ENCODE measurements at places on chromosomes 12 and 14.
A peak's percentile ranks its signal among the peaks of the same experiment; 100 is the strongest.

DNA sequence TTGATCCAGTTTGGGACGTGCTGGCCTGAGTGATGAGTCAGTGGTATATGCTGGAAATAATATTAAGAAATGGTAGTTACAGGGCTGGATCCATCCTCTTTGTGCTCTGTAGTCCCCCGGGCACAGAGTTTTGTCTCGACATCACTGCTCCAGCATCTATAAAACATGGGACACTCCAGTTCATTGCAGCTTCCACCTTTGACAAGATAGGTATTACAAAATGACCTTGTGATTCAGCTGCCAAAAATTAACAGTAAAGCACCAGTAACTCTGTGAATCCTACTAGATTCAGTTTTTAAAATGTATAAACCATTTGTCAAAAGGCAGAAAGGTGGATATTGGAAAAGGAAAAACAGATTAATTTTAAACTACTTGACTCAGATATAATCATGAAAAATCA lies 14.6 kb upstream of the GNG2 start:
- no peak for DNase-seq

- DNase-seq = no peak
Measured at GRCh38 chr12:14313379-14314138, 51.9 kb upstream of the ATF7IP start.

- peak; percentile 71 for DNase-seq
Measured at GRCh38 chr12:85279449-85280164, 413 bp upstream of the ALX1 start.

- DNase-seq = no peak
Measured at GRCh38 chr14:74918380-74918779, 4.7 kb downstream of the RPS6KL1 start.

- no peak for DNase-seq
Measured at GRCh38 chr14:54647378-54647777, 80.5 kb downstream of the SAMD4A start.

DNA sequence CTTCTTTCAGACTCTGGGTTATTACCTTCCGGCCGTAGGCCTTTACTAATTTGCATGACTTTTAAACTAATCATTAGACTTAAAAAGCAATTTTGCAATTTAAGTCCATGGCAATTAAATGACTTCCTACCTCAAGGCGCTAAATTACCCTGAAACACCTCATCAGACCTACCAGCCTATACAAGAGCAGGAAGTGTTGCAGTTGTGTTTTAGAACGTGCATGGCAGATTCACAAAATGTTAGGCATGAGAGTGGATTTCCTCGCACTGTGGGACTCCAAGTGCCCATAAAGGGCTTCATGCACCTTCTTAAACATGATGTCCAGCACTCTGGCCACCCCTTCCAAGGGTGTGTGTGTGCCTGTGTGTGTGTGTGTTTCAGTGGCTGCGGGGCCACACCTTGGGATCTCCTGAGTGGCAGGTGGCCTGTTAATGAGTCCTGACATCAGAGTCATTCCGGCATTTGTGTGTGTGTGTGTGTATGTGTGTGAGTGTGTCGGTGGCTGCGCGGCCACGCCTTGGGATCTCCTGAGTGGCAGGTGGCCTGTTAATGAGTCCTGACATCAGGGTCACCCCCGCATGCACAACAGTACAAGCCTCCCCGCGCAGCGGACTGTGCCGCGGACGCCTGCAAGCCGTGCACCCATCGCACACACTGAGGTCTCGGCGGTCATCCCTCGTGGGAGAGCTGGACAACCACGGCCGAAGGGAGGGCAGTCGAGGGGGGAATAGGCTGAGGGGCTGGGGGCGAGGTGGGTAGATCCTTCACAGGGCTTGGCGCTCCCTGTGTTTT lies 900 bp downstream of the C2CD5 start:
- DNase-seq = peak; percentile 59

DNA sequence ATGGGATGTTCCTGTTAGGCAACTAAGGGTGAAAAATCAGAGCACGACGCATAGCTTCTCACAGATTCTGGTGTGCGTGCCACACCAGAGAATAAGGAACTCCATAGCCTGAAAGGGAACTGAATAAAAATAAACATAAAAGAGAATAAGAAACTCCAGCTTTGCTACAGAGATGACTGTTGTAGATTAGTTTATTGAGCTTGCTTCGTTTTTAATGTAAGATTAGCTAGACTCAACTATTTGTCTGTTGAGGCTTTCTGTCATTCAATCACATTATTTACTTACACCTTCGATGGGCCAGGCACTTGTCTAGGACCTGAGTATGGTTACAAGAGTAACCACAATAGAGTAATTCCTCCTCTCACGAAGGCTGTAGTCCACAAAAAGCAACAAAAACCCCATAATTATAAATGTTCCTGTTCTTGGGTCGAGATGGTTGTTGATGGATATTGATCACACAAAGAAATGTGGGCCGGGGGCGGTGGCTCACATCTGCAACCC lies 807 bp upstream of the ZCCHC8 start:
- no peak for DNase-seq
